Foreskin keratinocyte (primary cell): ENCODE measurements at places on chromosomes 16 and 17. TPM values are rescaled to one million over a fixed set of nuclear protein-coding genes. Genes with fewer than 3 reads are reported as not detected.

Gene SMYD4
- 9.6 TPM in 2 replicates for total RNA-seq

Gene CNGB1
- total RNA-seq = 0.14 and 0.25 TPM in 2 replicates

Gene EVPLL
- total RNA-seq = 0.11 and 0.17 TPM in 2 replicates

DNA sequence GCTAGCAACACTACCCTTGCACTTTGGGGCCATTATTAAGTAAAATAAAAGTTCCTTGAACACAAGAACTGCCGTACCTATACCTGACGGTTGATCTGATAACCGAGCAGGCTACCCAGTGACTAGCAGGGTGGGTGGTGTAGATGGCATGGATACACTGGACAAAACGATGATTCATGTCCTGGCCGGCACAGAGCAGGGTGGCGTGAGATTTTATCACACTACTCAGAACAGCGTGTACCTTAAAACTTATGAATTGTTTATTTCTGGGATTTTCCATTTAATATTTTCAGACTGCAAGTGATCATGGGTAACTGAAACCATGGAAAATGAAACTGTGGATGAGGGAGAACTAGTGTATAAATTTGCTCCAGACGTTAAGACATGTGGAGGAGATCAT is 41.0 kb upstream of the MSI2 start:
- no peak for DNase-seq

DNA sequence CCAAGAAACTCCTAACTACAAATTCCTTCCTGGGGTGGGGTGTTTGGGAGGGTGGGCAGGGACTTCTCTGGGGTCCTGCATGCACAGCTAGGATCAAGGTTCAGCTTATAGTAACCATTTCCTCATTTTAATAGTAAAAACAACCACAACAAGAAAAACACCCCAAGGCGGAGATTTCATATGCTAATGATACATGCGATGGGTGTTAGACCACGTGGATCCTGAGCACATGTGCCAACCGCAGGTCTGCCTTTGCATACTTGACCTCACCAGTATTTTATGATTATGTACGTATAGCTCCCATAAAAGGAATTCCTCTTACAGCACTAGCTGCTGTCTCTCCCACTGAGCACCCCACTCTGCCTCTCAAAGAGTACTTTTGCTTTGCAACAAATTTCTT is 1.9 kb downstream of the KRTAP4-11 start:
- DNase-seq = no peak

DNA sequence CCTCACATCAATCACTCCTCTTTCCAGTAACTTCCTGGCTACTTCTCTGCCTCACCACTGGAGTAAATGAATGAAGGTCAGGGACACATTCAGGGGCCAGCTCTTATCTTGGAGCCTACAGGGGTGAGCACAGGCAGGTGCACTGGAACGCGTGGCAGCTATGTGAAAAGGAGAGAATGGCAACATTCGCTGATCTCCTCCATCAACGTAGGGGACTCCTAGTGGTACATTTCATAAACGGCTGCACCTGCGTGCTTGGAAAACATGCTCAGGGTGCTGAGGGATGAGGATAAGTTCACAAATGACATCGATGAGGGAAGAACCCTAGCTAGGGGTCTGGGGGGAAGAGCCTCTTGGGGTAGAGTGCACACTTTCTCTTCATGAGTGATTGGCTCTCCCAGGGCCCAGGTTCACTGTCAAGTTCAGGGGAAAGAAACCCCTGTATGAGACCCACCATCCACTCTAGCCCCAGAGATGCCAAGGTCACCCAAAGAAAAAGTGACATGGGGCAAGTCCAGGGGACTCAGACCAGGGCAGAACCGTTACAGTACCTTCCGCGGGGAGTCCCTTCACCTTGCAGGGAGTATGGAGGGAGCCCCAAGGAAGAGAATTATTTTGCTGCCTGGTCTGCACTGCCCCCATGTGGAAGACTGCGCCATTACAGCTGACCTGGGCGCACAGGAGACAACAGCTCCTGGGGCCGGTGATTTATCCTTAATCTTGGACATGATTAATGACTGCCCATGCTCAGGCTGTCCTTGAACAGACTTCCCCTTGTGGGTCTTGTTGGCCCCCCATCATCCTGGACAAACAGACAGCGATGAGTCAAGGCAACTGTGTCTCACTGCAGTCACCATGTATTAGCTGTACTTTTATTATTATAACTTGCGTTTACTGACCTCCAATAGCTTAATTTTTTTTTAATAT is 30.1 kb downstream of the VAC14 start:
- DNase-seq = no peak

GRCh38 chr17:17766077-17766743 is 70.6 kb downstream of the SREBF1 start:
- no peak for DNase-seq

- no peak for DNase-seq
Observed at GRCh38 chr17:17580662-17581470, 10.6 kb downstream of the PEMT start.

- DNase-seq = peak; percentile 83
Observed at GRCh38 chr17:76027159-76027839, at the start of gene EVPL. EVPL (minus strand) TSS chr17:76027306; CDS start chr17:76027198, 108 bp downstream.

GRCh38 chr16:13560151-13560550 is 359.8 kb upstream of the ERCC4 start:
- DNase-seq = no peak

DNA sequence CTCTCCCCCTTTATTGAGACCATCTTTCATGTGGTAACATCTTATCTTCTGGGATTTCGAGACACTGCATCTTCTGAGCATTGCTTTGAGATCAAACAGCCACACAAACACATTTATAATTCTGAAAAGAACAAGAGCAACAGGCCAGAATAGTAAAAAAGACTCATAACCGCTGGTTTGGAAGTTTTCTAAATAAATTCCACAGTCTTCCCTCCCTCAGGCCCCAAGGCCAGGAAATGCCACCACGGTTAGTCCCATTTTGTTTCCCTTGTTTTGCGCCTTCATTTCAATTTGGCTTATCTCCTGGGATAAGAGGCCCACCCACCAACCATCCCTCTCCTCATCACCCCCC is 25.3 kb downstream of the LITAF start:
- DNase-seq = no peak

DNA sequence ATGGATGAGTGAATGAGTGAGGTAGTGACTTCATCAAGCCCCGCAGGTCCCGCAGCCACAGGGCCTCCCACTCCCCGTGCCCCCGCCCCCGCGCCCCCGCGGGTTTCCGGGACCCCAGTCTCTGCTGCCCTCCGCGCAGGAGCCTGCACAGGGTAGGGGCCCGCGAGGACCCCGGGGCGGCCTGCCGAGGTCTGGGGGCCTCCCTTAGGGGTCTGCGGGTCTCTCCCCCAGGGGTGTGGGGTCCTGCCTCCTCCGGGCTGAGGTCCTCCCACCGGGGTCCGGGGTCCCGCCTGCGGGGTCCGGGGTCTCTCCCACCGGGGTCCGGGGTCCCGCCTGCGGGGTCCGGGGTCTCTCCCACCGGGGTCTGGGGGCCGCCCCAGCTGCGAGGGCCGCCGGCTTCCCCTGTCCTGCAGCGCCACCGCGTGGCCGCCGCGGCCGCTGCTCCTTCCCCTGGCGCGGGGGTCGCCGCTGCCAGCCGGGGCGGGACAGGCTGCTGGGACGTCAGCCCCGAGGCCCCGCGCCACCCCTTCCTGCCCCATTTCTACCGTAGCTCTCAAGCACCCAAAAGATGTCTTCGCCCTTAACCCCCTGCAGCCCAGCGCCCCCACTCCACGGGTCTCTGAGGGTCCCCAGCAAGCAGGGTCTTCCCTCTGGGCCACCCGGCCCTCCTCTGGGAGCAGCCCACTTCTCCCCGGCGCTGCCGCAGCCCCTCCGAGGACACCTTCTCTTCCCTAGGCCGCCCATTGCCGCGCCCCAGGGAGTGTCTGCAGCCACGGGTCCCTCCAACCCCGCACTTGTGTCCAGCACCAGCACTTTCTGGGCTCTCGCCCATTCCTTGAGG is 10.4 kb upstream of the CHMP6 start:
- no peak for DNase-seq

DNA sequence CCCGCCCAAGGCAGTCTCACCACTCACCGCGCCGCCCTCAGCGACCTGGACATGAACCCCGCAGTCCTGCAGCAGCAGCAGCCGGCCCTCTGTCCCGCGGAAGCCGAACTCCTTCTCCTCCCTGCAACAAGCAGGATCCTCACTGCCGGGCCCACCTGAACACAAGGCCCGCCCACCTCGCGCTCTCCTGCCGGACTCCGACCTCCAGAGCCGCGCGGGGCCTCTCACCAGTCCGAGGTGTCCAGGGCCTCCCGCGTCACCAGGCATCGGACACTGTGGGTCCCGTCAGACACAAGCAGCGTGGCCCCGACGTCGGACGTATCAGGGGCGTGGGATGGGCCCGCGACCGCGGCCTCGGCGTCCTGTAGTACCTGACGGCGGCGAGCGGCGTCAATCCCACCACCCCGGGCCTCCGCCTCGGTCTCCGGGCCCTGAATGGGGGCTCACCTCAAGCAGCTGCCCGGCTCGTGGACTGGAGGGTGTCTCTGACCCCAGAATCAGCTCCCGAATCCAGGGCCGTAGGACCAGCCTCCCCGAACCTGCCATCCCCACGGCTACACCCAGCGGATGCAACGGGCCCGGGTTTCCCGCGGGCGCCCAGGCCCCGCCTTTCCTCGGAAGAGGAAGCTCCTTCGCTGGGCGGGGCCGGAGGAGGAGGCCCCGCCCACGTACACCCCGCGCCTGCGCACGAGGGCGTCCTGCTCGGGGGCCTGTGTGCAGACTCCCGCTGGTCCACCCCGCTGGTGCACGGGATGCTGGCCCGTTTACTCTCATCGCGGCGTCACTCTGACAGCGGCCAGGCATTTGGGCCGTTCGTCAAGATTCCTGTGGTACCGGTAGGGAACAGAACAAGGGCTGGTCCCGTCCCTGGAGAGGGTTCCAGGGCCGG is at the start of gene ACD:
Gene ACD, minus strand, starts transcription at position 586 of the 889 bp plus-strand sequence. Its CDS starts 40 bp downstream, at position 546.
- peak; percentile 67 for DNase-seq

GRCh38 chr16:66032841-66033240 is 333.6 kb upstream of the CDH5 start:
- no peak for DNase-seq

GRCh38 chr16:81397058-81397878 is 47.3 kb upstream of the CMIP start:
- no peak for DNase-seq

DNA sequence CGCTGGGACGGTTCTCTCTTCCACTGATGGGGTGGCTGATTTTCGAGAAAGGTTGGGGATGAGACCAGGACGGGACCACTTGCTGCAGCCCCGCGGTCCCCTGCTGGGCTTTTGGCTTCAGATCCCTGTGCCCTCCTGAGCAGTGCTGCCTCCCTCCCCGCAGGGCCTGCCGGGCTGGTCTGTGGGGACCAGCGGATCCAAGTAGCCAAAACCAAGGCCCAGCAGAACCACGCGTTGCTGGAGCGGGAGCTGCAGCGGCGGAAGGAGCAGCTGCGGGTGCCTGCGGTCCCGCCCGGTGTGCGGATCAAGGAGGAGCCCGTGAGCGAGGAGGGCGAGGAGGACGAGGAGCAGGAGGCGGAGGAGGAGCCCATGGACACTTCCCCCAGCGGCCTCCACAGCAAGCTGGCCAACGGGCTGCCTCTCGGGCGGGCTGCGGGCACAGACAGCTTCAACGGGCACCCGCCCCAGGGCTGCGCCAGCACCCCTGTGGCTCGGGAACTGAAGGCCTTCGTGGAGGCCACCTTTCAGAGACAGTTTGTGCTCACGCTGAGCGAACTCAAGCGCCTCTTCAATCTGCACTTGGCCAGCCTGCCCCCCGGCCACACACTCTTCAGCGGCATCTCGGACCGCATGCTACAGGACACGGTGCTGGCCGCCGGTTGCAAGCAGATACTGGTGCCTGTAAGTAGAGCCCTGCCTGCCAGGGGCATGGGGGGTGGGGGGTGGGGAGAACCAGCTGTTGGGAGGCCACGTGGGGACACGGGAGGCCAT is 28.6 kb downstream of the POLR3E start:
- no peak for DNase-seq

- DNase-seq = no peak
Observed at GRCh38 chr16:66064801-66065530, 301.5 kb upstream of the CDH5 start.

DNA sequence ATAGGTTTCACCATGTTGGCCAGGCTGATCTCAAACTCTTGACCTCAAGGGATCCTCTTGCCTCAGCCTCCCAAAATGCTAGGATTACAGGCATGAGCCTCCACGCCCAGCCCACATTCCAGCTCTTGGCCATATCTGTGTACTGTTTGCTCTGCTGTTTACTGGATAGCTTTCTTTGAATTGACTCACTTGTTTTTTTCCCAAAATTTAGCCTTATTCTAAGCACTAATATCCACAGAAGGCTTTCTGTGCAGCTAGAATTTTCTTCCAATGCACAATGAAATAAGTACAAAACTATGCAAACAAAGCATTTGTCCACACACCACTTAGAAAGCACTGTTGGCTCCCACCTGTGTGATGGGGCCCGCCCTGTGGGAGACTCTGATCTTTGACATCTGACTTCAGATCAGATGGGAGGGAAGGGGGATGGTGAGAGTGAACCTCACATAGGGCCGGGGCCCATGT is 72.2 kb downstream of the CLEC16A start:
- no peak for DNase-seq

DNA sequence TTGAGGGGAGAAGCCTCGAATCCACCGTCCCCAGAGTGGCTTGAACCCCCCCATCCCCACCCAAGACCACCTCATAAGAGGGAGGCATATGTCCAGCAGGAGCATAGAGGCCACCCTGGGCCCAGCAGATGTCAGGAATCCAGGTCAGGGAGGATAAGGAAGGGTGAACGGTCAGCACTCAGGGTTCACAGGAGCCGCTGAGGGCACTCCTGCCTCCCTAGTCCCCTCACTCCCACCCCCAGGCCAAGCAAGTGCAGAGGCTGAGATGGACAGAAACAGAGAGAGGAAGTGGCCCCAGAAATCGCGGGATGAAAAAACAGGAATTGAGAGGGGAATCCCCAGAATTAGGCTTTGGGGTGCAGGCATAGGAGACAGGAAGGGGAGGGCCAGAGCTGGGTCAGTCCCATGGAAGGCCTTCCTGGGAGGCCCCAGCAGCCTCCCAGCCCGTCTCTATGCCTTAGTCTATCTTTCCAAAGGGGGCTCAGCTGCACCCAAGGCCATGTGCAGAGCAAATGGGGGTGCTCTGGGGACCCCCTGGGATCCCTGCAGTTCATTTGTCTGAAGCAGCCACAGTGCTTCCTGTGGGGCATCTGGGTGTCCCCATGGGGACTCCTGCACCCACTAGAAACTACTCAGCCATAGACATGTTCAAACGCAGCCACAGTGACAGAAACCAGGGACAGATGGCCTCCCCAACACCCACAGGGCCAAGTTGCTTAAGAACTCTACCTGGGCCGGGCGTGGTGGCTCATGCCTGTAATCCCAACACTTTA is 1.7 kb downstream of the CMTM3 start:
- no peak for DNase-seq

- no peak for DNase-seq
Observed at GRCh38 chr17:20930081-20930760, 112.6 kb downstream of the USP22 start.
